ENCODE measurements at places on chromosomes 5 and 9.

- DNase-seq: no peak
These were observed 365.5 kb upstream of the CDH18 start for GRCh38 chr5:20353499-20353898.

GRCh38 chr9:94967482-94967881 is 241.0 kb downstream of the AOPEP start:
- no peak for DNase-seq

GRCh38 chr5:150515446-150515845 is 7.5 kb downstream of the NDST1 start:
- no peak for DNase-seq

DNA sequence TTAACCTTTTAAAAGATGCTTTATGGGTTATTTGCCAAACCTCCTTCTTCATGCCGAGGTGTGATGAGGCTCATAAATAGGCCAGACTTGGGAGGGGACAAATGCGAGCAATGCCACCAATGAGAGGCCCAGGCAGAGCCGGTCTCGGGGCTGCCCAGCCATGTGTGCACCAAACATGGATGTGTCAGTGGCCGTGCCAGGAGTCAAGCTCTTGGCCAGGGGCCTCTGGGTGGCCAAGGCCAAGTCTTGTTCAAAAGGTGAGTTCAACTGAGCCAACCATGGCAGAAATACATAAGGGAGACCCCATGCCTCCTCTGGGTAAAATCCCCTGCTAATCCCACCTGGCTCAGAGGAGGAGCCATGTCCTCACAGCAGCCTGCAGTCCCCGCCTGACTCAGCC is 10.9 kb upstream of the LCN15 start:
- no peak for DNase-seq

DNA sequence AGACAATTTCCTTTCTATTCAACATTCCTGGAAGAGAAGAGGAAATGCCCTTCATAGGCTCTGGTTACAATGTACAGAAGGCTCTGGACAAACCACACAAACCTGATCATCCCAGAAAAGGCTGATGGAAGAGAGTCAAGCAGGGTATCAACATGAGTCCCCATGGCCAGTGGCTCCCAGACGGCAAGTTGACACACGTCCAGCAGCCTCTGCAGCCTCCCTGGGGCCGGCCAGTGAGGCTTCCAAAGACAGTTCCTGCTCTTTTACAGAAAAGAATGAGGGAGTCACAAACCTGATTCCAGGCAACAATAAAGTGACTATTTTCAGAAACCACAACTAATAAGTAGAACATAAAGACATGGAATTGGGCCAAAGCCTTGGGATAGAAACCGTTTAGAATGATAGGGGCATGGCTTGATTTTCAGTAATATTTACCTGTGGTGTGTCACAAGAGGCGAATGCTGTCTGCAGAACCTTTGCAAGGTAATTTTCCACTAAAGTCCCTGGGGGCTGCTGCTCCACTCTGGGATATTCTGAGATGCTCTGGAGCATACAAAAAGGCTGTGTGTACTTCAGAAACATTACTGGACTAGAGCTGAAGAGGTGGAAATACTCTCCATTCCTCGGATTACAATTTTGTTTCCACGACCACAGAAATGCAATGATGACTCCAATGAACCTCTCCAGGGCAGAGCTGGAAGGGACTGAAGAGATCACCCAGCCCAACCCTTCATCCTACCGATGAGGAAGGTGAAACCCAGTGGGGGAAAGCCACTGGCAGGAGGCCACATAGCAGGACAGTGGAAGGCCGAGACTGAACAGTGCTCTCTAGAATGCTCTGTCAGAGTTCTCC is 10.4 kb downstream of the MED27 start:
- no peak for DNase-seq

- no peak for DNase-seq
These were observed 14.0 kb downstream of the FGFR4 start for GRCh38 chr5:177100714-177101121.

DNA sequence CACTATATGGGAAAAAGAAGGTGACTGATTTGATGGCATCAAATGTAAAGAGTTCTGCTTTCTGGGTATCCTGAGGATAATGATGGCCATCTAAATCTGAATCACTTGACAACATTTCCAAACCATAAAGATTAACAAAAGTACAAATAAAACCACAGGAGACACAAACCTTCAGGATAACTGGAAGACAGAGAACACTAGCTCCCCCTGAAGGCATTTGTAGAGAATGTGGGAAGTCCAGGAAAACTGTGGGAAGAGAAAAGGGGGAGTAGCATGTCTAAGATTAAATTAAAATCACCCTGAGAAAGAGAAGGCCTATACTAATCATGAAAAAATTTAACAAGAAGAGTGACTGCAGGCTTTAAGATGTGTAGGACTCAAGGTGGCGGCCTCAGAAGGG is 116.2 kb downstream of the PRELID2 start:
- no peak for DNase-seq

DNA sequence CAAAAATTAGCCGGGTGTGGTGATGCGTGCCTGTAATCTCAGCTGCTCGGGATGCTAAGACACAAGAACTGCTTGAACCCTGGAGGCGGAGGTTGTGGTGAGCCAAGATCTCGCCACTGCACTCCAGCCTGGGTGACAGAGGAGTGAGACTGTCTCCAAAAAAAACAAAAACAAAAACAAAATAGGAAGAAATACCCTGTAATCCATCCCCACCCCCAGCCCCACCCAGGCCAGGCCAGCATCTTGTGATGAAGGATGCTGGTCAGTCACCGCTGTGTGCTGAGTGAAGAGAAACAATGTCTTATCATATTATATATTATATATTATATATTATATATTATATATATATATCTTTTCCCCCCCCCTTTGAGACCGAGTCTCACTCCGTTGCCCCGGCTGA is 15.4 kb upstream of the CCIN start:
- DNase-seq: no peak

DNA sequence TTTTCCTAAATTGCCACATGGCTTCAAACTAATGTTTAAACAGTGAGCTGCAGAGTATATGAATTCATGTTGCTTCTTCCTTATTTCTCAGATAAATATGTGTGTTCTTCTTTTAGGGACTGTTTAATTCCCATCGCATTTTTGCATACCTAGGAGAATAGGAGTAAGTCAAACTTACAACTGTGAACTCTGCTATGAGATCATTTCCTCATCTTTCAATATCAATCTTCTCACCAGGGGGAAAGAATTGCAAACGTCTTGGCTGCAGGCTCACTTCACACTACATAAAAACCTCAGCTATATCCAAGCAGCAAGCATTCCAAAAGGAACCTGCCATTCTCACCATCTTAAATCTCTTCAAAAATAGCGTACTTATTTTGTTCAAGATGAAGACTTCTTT is 271.0 kb downstream of the DNAH5 start:
- no peak for DNase-seq

GRCh38 chr5:115685490-115685889 is 59.7 kb upstream of the TMED7 start:
- no peak for DNase-seq

DNA sequence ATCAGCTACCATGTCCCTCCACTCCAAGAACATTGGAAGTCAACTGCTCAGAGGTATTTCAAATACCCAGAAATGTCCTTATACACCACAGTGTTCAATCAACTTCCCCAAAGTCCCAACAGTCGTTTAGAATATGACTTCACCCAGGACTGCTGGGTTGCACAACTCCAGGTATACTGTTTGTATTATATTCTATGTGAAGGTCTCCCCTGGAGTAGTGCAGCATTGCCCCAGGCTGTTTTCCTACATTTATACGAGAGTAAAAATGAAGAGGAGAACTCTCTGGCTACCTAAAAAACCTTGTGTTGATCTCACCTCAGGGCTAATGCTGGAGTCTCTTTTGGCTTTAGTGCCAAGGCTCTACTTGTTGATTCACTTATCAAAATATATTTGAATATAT is 183.6 kb upstream of the MAP3K1 start:
- no peak for DNase-seq

- no peak for DNase-seq
These were observed 14.8 kb downstream of the C5orf15 start for GRCh38 chr5:133953568-133954145.

DNA sequence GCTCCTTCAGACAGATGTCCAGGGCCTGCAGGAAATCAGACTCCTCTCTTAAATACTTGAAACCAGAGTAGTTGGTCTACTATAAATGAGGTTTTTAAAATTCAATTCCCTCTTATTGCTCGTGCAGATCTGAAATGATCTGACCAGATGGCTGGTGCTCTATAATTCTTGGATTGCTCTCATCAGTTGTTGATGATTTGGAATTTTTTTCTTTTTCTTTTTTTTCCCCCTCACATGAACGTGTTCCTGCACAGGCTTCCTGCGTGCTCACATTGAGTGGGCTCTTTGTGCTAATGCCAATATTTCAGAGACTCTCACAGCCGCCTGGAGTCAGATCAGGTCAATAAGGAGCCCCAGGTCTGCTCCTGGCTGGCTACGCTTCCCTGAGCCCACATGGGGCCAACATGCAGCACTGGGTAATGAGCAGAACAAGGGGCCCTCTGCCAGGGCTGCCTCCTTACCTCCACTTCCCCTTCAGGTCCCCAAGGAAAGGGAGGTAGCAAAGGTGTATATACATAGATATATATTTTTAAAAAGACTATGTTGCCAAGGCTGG is 82.0 kb downstream of the SIL1 start:
- no peak for DNase-seq

DNA sequence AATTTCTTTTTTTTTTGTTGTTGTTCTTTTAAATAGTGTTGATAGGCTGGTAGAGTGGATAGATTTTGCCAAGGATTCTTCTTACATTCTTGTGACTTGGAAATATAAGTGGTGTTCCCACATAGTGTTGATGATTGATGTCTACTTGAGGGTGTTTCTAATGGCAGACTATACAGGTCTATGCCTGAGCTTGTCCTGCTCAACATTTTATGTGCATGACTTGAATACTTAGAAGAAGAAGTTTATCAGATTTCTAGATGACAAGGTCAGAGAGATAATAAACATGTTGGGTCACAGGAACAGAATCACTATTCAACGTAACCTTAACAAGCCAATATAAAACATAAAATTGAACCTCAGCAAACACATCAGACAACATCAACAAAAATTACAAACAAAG is 24.2 kb downstream of the XRCC4 start:
- DNase-seq: no peak

DNA sequence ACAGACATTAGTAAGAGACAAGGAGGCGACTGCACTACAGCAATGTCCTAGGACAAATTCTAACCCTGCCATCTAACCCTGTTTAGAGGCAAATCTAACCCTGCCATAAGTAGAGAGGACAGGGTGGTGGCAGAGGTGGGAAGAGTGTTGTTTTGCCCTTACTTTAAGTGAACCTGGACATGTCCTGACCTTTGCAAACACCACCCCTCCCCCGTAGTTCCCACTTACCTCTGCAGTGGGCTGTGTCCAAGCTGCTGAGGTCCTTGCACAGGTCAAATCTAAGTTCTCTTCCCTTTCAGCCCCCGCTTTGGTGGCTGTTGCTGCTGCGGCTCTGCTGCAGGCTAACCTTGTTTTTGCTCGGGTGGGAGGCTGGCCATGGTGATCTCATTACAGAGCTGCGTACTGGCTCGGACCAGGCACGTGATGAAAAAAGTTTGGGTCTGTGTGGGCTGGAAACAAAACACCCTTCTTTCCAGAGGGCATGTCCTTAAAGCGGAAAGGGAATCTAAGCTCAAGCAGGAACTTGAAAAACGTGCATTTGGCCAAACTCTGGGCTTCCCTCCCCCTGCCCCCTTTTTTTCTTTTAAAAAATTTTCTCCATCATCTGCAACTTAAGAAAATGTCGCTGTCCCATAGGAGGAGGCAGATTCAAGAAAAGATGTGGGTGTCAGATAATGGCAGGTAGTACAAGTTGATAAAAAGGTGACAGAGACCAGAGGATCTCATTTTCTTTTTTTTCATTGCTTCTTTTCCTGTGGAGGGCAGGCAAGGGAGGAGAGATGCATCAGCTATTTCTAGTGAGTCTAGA is at the start of gene FAXDC2:
TSS of gene FAXDC2 (minus strand) at position 349 of the 808 bp plus-strand sequence. CDS start 12,425 bp downstream, outside the sequence.
- no peak for DNase-seq

- no peak for DNase-seq
These were observed 39.6 kb downstream of the STK10 start for GRCh38 chr5:172148381-172148780.

GRCh38 chr9:93294011-93294410 is 110.1 kb downstream of the WNK2 start:
- no peak for DNase-seq

- DNase-seq: no peak
These were observed 214.1 kb upstream of the TLE4 start for GRCh38 chr9:79357616-79358015.

DNA sequence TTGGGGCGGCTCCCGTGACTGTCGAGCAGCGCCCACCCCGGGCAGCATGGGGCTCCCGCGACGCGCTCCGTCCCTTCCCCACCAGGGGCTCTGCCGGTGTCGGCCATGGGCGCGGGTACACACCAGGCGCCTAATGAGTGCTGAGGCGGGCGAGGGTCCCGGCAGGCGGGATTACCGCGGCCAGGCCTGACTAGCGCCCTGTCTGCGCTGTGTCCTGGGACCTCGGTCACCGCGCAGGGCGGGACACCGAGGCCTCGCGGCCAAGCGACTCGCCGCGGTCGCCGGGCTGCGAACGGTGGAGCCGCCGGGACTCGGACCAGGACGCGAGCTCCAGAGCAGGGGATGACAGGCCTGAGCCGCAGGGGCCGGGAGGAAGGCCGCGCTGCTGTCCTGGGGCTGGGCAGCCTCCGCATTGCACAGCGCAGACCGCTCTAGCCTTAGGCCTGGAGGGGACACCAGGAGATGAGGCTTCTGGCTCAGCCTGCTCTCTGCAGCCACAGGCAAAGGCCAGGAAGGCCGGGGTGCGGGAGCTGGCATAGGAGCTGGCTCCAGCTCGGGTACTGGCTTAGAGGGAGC is 14.1 kb downstream of the LCN10 start:
- DNase-seq: no peak

- DNase-seq: no peak
These were observed 155.6 kb upstream of the VLDLR start for GRCh38 chr9:2465921-2466460.

GRCh38 chr5:83919071-83920041 is 198.7 kb upstream of the HAPLN1 start:
- DNase-seq: no peak

GRCh38 chr5:154627698-154628678 is 127.2 kb upstream of the LARP1 start:
- DNase-seq: no peak

DNA sequence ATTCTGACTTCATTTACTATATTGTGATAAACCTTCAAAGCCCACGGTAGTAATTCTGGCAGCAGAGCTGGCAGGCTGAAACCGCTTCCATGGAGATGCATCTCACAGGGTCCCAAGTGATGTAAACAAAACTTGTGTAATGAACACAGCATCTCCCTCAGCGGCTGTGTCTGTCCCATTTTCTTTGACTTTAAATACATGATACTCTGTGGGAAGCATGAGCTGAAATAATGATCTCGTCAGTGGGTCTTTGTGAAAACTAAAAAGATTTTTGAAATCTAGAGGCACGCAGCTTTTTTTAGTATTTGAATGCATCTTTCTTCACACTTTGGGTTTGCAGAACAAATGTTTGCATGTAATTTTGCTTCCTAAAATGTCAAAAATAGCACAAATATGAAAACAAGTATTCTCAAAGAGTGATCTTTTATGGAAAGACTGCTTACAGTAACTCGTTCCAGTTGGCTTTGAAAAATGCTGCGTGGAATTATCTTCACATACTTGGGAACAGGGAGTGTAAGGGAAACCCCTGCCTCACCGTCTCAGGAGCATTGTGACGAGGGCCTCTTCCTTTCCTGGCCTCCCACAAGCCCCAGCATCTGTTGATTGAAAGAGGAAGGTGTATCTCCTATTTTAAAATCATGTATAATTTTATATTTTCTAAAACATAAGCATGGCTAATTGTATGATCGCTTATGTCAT is 18.1 kb upstream of the LPCAT1 start:
- DNase-seq: no peak

- DNase-seq: no peak
These were observed 32.9 kb downstream of the NSG2 start for GRCh38 chr5:174078416-174078815.

- no peak for DNase-seq
These were observed 686.1 kb upstream of the CHD1 start for GRCh38 chr5:99614888-99615287.
